ENCODE measurements at places on chromosomes 2 and 18. TPM values are rescaled to one million over a fixed set of nuclear protein-coding genes. Genes with fewer than 3 reads are reported as not detected.
A peak's percentile ranks its signal among the peaks of the same experiment; 100 is the strongest.

DNA sequence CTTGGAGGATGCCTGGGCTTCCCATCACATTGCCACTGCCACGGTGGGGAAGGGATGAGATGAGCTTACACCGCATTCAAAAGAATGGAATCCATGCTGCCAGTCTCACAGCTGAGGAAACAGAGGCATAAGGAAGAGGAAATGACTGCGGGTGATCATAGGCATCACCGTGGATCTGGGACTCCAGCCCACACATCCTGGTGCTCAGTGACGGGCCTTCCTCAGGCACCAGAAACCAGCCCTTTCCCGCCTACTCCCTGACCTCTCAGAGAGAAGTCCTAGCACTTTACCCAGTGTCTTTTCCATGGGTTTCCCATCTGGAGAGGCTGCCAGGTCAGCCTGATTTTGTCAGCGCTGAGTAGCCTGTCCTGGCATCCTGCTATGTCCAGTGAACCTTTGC lies 5.3 kb upstream of the PLB1 start:
- no peak overlapping the region for H3K4me3 ChIP-seq
- H3K27me3 ChIP-seq: peaks cover 2% of the 10 kb centered on the region
- no peak for DNase-seq
- H3K36me3 ChIP-seq: no peaks in the 10 kb centered on the region
- no peak overlapping the region for H3K27ac ChIP-seq
- no peaks in the 10 kb centered on the region for H3K4me1 ChIP-seq

GRCh38 chr2:208039376-208040110 lies 14.2 kb upstream of the PLEKHM3 start:
- no peak overlapping the region for H3K27ac ChIP-seq
- no peak overlapping the region for H3K4me3 ChIP-seq
- no peaks in the 10 kb centered on the region for H3K4me1 ChIP-seq
- no peak for DNase-seq
- H3K27me3 ChIP-seq: peaks cover 10% of the 10 kb centered on the region

DNA sequence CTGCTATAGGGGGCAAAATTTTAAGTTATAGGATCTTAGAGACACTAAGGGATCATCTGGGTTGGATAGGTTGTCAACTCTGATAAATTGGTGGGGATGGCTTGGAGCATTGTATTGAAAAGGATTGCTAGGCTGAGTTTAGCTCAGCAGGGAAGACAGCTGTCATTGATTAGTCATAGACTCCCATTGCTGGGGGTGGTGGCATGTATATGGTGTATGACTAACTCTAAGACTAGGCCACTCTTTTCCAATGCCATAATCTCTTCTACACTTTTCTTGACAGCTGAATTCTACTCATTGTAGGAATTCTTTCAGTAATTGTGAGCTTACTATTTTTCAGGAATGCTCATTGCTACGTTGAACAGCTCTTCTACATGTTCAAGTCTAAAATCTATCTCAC lies 81.3 kb upstream of the PELI1 start:
- no peak overlapping the region for H3K4me3 ChIP-seq
- peaks cover 2% of the 10 kb centered on the region for H3K36me3 ChIP-seq
- no peak for DNase-seq
- H3K4me1 ChIP-seq: peaks cover 36% of the 10 kb centered on the region
- no peaks in the 10 kb centered on the region for H3K27me3 ChIP-seq

- no peak for DNase-seq
- no peak overlapping the region for H3K4me3 ChIP-seq
- H3K36me3 ChIP-seq: no peaks in the 10 kb centered on the region
- H3K27ac ChIP-seq: no peak overlapping the region
Measured at GRCh38 chr2:23120161-23120560, 264.8 kb upstream of the KLHL29 start.

DNA sequence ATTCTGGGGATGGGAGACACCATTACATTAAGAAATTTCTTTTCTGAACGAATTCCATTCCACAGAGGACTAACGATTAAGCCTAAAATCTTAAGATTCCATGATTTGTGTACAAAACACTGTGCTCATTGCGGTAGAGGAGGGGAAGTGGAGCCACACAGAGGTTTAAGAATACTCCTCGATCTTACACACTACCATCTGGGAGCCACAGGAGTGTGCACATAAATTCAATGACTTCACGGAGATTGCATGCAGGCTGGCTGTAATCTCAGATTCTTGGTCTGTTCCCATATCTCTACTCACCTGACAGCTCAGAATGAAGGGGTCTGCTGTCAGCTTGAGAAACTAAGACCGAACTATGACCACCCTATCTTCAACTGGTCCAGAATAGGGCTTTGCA lies 762 bp downstream of the VPS4B start:
- no peak for DNase-seq
- peak overlapping the region; percentile 91 for H3K27ac ChIP-seq
- peaks cover 26% of the 10 kb centered on the region for H3K36me3 ChIP-seq
- no peaks in the 10 kb centered on the region for H3K27me3 ChIP-seq
- H3K4me3 ChIP-seq: peak overlapping the region; percentile 89

KANSL3 gene
- total RNA-seq: 60.9 TPM

TNS1 gene
- total RNA-seq: 3.4 TPM

- no peak overlapping the region for H3K27ac ChIP-seq
- no peak overlapping the region for H3K4me3 ChIP-seq
Measured at GRCh38 chr2:169782513-169782912, 16.2 kb upstream of the SSB start.

KCNG3 gene
- total RNA-seq: not detected

DNA sequence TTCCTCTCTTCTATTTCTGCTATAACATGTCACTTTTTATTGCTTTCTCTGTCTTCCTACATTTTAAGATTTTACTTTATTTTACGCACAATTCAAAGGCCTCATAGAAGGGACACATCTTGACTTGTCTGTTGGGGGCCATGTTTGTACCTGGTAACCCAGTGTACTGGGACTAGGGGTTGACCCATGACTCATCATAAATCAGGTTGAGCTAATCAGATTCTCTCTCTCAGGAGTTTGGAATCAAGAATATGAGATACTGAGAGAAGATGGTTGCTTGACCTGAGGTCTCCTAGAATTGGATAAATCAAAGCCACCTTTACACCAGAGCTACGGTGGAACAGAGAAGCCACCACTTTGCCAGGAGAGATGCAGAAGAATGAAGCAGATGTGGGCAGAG lies 153.0 kb downstream of the UXS1 start:
- peaks cover 2% of the 10 kb centered on the region for H3K27me3 ChIP-seq
- no peaks in the 10 kb centered on the region for H3K36me3 ChIP-seq
- H3K4me1 ChIP-seq: peaks cover 2% of the 10 kb centered on the region
- no peak for DNase-seq
- no peak overlapping the region for H3K4me3 ChIP-seq

GRCh38 chr2:181999911-182000310 lies 14.3 kb downstream of the PPP1R1C start:
- peaks cover 5% of the 10 kb centered on the region for H3K27me3 ChIP-seq
- DNase-seq: no peak
- no peaks in the 10 kb centered on the region for H3K36me3 ChIP-seq
- no peak overlapping the region for H3K4me3 ChIP-seq

DNA sequence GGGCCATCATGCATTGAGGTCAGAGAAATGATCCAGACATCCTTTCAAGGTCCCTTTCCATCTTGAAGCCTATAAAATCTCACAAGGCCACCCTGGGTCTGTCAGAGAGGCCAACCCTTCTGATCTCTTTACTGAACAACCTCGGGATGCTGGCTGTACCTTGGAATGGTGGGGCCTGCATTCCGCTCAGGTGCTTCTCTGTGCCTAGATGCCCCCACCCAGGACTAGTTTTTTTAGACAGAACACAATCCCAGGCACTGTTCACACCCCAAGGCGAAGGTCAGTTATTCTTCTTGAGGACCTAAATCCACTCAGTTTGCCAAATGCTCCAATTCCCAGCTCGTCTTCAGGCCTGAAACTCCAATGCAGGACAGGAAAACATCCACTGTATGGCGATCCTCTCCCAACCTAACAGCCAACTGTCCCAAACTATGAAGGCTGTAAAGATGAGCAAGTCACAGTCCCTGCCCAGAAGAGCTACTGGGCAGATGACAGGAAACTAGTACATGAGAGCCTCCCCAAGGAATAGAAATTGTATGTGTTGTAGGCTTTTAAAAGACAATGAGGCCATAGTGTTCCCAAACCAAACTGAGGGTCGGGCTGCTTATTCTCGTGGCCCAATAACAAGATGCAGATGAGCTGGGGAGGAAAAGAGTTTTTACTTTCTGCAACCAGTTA lies 154.4 kb upstream of the ACAA2 start:
- no peaks in the 10 kb centered on the region for H3K4me1 ChIP-seq
- no peak for DNase-seq
- no peak overlapping the region for H3K4me3 ChIP-seq
- H3K36me3 ChIP-seq: no peaks in the 10 kb centered on the region

DNA sequence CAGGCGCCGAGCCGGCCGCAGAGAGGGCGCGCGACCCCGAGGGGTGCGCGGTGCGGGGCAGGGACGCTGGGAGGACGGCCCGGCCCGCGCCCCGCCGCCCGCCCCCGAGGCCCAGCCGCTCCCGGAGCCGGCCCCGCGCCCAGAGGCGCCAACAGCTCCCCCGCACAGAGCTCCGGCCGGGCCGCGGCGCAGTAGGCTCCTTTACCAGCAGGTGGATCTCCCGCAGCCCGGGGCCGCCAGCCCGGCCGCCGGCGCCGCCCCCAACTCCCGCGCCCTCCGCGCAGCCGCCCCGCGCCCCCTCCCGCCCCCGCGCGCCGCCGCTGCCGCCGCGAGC lies 258 bp downstream of the MGAT4A start:
- peaks cover 17% of the 10 kb centered on the region for H3K36me3 ChIP-seq
- no peak overlapping the region for H3K27ac ChIP-seq
- H3K4me1 ChIP-seq: peaks cover 72% of the 10 kb centered on the region
- H3K27me3 ChIP-seq: no peaks in the 10 kb centered on the region
- DNase-seq: peak; percentile 68

SRD5A2 gene
- total RNA-seq: not detected

- H3K27me3 ChIP-seq: no peaks in the 10 kb centered on the region
- H3K4me1 ChIP-seq: peaks cover 20% of the 10 kb centered on the region
- peaks cover 54% of the 10 kb centered on the region for H3K36me3 ChIP-seq
Measured at GRCh38 chr2:208315081-208315788, 49.2 kb downstream of the PIKFYVE start.

DNA sequence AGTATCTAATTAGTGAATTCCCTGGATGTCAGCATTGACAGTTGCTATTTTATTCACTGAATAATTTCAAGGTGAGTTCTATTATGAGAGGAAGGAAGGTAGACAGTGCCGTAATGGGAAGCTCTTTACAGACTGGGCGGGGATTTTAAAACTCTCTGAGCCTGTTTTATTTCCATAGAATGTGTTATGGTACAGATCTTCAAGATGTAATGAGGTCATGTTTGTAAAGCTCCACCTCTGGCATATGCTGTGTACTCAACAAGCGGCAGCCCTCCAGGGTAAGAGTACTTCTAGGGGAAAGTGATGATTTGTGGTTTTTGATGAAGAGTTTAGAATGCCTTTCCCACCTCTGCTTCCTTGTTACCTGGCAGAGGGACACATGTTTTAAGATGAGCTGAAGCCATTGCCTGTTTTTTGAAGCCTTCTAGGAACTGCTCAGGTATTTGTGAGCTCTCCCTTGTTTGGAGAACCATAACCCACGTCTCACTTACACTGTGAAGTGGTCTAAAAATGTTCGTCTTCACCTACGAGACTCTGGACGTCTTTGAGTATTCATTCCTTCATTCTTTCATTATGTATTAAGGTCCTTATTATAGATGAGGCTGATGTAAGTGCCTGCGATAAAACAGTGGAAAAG lies 251.2 kb downstream of the PTGR3 start:
- no peaks in the 10 kb centered on the region for H3K36me3 ChIP-seq
- H3K4me3 ChIP-seq: no peak overlapping the region
- no peak for DNase-seq

GRCh38 chr2:196479350-196479749 lies 160.2 kb upstream of the CCDC150 start:
- no peaks in the 10 kb centered on the region for H3K4me1 ChIP-seq
- no peak overlapping the region for H3K27ac ChIP-seq
- peaks cover 33% of the 10 kb centered on the region for H3K27me3 ChIP-seq

DNA sequence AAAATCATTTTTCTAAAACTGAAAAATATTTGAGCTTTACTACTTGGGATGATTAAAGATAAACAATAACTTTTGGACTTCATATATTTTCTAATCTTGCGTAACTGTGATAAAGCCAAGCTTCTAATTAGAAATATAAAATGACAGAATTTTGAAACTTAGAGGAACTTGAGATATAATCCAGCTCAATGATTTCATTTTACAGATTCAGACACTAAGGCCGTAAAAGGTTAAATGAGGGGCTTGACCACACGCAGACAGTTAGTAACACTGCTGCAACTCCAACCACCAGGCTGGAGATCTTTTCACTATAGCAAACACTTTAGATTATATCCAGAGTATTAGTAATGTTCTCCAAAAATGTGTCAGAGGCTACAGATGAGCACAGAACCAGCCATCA lies 445.5 kb downstream of the ZEB2 start:
- no peak overlapping the region for H3K27ac ChIP-seq
- DNase-seq: no peak
- H3K36me3 ChIP-seq: peaks cover 8% of the 10 kb centered on the region

DNA sequence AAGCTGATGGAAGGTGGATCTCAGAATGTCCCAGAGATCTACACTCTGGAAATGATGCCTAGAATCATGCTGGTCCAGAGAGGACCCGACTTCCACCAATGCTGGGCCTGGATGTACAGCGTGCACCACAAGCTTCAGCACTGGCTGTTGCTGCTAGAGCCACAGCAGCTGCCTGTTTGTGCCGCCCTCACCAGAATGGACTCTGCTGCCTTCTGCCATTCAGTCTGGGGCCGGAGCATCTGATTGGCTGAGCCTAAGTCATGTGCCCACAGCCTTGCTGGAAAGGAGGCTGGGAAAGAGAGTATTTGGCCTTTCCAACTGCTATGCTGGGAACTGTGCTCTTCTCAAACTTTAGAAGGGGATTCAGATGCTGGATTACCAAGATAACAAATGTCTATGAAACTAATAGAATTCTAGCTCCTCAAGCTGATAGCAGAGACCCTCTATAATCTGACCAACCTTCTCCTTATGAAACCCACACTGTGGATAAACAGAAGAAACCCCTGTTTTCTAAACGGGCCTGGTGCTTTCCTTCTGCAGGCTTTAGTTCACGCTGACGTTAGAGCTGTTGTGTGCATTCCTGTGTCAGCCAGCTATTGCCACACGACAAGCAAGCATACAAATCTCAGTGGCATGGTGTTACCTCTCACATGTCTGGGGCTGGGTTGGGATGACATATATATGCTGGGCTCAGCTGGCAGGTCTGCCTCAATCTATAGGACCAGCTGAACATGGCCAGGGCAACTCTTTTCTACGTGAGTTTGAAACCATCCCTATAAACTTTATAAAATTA lies 4.1 kb upstream of the LOXHD1 start:
- no peak for DNase-seq
- H3K4me3 ChIP-seq: no peak overlapping the region
- H3K27ac ChIP-seq: no peak overlapping the region
- no peaks in the 10 kb centered on the region for H3K36me3 ChIP-seq
- H3K27me3 ChIP-seq: peaks cover 4% of the 10 kb centered on the region

DNA sequence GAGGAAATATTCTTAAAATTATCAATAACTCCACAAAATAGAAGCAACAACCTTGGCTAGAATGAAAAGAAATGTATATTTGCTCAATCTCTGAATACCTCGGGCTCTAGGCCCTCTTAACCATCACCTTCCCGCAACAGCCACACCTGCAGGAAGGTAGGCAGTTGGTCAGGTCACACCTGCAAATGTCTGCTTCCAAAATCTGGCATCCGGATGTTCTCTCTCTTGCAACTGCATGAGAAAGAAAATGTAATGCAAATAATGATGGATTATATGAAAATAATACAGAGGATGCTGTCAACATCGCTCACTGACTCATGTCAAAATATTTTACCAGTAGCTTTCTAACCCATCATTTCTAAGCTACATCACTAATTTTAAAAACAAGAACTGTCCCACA lies 148.3 kb downstream of the SATB2 start:
- H3K4me3 ChIP-seq: no peak overlapping the region
- DNase-seq: no peak
- H3K27ac ChIP-seq: no peak overlapping the region

NGEF gene
- 0.48 TPM for total RNA-seq
